Activated CD4-positive, alpha-beta T cell treated with anti-CD3 and anti-CD28 coated beads, Interleukin-2, Interleukin-6, amounts not matched to agents 100 ng/mL and 50 ng/mL, durations not matched to agents 16 hours and 8 hours (primary cell): ENCODE measurements at places on chromosomes 1 and 21.

GRCh38 chr1:48695161-48695560 lies 81.5 kb downstream of the BEND5 start:
- no peak for DNase-seq

GRCh38 chr1:91731815-91732214 lies 154.1 kb downstream of the TGFBR3 start:
- DNase-seq: peak; percentile 87

DNA sequence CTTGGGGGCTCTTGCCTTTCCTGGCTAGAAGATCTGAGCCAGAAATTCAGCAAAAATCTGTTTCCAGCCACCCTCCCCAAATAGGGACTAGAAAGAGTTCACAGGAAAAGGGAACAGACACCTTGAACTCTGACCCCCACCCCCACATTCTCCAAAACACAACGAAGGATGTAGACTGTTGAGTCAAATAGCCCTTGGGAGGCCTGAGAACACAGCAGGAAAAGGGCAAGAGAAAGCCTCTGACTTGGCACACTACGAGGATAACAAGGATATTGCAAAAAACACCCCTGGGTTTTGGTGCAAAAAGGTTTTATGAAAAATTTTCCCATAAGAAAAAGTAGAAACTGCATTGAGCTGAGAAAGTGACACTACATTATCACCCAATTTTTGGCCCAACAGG lies 1.9 kb upstream of the YRDC start:
- no peak for DNase-seq

DNA sequence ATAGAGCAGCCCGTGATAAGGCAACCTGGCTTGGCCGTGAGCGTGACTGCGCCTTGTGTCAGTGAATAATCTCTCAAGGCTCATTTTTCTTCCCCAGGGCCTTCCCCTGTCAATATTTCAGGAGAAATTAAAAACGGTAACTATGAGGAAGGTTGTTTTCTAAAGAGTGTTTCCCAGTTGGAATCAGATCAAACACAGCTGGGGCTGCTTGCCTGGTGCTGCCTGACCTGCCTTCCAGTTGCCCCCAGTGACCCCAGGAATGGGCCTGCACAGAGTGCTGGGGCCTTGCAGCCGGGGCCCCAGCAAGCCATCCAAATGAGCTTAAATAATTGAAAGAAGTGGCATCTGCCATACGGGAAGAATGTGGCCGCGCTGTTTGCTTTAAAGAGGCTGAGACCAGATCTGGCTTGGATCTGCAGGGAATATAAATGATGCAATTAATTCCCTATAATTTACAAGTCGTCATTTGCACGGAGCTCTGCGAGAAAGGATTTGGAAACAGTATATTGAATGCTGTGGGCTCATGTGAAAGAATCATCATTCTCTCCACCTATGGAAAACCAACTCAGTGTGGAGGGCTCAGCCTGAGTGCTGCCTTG lies 203.9 kb downstream of the C1orf94 start:
- no peak for DNase-seq

- peak; percentile 73 for DNase-seq
Measured at GRCh38 chr1:226653311-226653921, 85.7 kb downstream of the ITPKB start.

DNA sequence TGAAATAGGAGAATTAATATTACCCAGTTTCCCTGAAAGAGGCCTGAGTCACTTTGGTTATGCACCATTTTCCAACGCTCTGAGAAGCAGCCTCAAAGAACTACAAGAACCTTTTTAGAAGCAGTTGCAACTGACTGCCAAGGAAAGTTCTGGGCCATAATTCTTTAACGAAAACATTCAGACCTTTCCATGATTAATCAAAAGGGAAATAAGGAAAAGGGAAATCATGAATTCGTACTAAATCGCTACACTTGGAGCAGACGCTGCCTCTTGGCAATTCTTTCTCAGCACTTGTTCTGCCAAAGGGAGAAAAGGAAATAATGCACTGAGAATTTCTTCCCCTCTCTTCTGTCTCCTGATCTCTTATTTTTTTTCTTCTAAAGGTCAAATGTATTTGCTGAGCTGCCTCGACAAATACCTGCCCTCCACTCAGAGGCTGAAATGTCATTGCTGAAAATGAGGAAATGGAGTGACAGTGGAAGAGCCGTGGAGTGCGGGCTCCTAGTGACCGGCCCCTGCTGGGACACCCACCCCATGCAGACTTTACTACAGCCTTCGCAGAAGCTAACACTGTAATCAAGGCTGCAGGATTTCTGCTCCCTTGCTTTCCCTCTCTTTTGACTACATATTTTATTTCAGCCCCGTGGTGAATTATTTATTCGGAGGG lies 67.9 kb upstream of the GALNT2 start:
- no peak for DNase-seq

GRCh38 chr1:5745800-5746610 lies 246.2 kb downstream of the NPHP4 start:
- DNase-seq: peak; percentile 67

DNA sequence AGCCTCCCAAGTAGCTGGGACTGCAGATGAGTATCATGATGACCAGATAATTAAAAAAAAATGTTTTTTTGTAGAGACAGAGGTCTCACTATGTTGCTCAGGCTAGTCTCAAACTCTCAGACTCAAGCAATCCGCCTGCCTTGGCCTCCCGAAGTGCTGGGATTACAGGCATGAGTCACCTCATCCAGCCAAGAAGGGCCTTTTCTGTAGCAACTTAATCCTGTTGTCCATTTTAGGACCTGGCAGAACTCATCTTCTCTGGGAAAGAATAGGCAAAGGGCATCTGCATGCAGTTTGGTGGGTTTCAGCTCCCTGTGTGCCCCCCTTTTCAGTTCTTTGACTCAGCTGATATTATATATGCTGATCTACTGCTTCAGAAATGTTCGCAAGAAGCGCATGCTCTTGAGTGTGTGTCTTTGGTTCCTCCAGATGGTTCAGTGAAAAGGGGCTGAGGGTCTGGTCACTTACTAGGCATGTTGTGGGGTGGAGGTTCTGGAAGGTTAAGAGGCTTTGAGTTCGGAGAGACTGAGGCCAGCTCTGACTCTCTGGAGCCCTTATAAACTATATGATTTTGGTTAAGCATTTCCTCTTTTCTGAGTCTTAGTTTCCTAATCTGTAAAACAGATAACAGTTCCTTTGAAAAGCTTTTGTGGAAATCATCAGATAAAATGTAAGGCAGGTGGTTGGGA lies 19.4 kb upstream of the SRSF4 start:
- no peak for DNase-seq

- no peak for DNase-seq
Measured at GRCh38 chr21:14401217-14401616, 18.3 kb upstream of the HSPA13 start.

DNA sequence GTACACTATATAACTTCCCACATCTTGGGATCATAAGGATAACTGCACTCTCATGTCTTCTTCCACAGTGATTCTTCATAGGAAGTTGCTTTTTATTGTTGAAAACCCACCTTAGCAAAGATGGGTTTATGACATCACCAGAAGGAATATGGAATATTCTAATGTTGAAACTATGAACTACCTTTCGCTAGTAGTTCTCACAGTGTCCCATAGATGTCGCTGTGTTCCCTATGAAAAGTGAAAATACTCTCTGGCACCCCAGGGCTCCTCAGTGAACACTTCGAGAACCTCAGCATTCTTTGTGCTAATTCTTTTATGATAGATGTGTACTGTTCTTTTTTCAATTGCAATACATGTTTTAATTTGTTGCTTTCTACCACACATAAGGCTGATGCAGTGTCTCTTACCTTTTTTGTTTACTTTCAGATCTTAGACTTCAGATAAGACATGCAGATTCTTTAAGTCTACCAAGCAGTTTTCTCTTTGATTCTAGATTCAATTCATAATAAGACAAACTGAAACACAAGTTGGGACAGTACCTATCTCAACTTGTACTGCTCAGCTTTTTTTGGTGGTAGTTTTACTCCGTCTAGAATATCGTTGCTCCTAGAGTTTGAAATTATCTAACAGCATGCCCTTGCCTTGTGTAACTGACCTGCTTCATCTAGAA lies 90.8 kb downstream of the GTF2B start:
- peak; percentile 54 for DNase-seq

GRCh38 chr1:101238031-101238628 lies 1.3 kb downstream of the S1PR1 start:
- peak; percentile 73 for DNase-seq

DNA sequence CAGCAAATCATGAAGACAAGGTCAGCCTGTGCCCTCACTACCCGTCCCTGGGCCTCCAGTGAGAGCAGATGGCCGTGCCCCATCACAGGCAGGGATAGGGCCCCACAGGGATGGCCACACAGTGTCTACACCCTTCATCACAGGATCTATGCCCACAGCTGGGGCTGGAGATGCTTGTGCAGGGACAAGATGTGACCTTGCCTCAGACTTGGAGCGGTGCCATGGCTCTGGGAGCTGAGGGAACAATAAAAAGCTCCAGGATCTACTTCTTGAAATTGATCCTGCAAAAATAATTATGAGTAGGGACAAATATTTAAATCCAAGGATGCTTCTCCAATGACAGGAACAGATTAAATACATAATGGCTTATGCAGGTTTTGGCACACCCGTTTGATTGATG lies 25.4 kb upstream of the TCEA3 start:
- no peak for DNase-seq

DNA sequence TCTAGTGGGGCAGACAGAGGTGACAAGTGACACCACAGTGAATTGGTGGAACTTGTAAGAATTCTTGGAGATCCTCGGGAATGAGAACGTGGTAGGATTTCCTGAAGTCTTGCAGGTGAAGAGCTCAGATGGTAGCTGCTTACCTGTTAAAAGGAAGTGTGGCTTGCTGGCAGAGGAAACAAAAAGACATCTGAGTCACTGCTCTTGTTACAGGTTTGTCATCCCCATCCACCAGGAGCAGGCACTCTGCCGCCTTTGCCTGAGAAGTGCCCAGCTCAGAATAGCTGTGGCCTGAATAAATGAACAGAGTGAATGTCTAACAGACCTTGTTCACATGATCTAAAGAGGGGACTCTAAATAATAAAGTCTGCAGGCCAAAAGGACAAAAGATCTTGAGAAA lies 12.3 kb upstream of the ZSCAN20 start:
- DNase-seq: no peak

GRCh38 chr1:160731990-160732389 lies 7.1 kb upstream of the SLAMF7 start:
- no peak for DNase-seq

GRCh38 chr1:196774603-196775002 lies at the start of gene CFHR3:
Gene CFHR3, plus strand, starts transcription at chr1:196774840. Its CDS starts 47 bp downstream, at chr1:196774887.
- no peak for DNase-seq

DNA sequence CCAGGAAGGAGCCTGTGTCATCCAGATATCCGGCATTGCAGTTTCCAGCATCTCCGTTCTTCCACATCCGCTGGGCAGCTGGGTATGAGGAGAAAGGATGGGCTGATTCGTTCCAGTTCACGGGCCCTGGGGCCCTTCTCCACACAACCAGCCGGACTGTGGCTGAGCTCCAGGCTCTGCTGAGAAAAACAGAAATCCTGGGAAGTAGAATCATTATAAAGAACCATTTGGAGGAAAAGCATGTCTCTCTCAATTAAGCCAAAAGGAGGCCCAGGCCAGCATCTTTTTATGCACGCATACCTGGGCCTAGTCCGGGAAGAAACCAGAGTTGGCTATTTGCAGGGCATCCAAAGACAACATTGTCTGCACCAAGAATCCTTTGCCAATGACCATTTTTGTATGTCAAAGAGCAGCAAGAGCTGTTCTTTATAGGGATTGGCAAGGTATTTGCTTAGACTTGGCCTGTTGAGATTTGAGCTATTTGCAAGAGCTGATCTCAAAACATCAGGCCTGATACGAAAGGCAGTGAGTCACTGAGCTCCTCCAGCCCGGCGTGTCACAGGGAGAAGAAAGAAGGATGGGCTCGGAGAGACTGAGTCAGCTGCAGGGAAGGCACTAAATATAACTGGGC lies 84.9 kb upstream of the ARHGEF16 start:
- no peak for DNase-seq

- DNase-seq: peak; percentile 23
Measured at GRCh38 chr1:175376194-175376593, 183.6 kb upstream of the KIAA0040 start.

GRCh38 chr1:152543820-152544219 lies 22.8 kb downstream of the LCE3E start:
- DNase-seq: peak; percentile 14

GRCh38 chr1:240004086-240004749 lies 87.5 kb upstream of the FMN2 start:
- peak; percentile 34 for DNase-seq

GRCh38 chr1:243553090-243553489 lies 297.0 kb downstream of the AKT3 start:
- no peak for DNase-seq

- DNase-seq: no peak
Measured at GRCh38 chr1:22551591-22551990, 11.7 kb upstream of the EPHA8 start.

GRCh38 chr1:33010932-33011731 lies 25.6 kb downstream of the AK2 start:
- no peak for DNase-seq

- DNase-seq: no peak
Measured at GRCh38 chr1:67666636-67667035, 18.4 kb upstream of the GADD45A start.

DNA sequence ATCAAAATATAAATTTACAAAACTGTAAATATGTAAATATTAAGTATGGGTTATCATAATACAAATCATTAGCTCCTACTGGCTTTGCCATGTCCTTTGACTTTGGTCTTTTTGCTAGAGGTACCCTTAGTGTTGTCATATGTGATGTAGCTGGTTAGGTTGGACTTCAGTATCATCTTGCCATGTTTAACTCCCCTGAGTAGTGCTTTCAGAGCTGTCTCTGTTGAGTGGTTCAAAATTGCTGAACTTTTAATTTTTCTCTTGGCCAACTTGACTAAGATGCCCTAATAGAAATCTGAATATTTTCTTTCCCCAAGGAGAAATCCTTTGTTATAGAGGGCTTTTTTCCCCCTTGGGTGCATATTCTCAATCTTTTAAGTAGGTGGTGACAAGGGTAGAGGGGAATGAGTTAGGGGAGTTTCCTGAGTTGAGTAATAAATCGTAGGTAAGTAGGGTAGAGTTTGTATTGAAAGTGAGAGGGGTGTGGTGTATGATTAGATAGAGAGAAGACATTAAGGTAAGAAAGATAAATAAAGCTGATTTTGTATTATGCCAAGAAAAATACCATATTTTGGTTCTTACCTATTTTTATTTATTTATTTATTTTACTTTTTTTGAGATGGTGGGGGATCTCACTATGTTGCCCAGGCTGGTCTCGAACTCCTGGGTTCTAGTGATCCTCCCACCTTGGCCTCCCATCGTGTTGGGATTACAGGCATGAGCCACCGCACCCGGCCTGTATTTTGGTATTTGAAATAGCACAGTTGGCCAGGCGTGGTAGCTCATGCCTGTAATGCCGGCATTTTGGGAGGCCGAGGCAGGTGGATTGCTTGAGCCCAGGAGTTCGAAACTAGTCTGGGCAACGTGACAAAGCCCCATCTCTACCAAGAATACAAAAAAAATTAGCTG lies 21.8 kb downstream of the RPRD2 start:
- no peak for DNase-seq

GRCh38 chr1:6625584-6626149 lies 999 bp downstream of the THAP3 start:
- DNase-seq: peak; percentile 25
